ENCODE measurements at places on chromosomes 6 and 20.
A peak's percentile ranks its signal among the peaks of the same experiment; 100 is the strongest.

- no peak for DNase-seq
Measured at GRCh38 chr6:132648828-132649227, 10.2 kb downstream of the TAAR1 start.

GRCh38 chr6:141562186-141562811 lies 570.4 kb upstream of the GJE1 start:
- DNase-seq, result no peak

- no peak for DNase-seq
Measured at GRCh38 chr20:57589123-57589727, 28.3 kb downstream of the PCK1 start.

DNA sequence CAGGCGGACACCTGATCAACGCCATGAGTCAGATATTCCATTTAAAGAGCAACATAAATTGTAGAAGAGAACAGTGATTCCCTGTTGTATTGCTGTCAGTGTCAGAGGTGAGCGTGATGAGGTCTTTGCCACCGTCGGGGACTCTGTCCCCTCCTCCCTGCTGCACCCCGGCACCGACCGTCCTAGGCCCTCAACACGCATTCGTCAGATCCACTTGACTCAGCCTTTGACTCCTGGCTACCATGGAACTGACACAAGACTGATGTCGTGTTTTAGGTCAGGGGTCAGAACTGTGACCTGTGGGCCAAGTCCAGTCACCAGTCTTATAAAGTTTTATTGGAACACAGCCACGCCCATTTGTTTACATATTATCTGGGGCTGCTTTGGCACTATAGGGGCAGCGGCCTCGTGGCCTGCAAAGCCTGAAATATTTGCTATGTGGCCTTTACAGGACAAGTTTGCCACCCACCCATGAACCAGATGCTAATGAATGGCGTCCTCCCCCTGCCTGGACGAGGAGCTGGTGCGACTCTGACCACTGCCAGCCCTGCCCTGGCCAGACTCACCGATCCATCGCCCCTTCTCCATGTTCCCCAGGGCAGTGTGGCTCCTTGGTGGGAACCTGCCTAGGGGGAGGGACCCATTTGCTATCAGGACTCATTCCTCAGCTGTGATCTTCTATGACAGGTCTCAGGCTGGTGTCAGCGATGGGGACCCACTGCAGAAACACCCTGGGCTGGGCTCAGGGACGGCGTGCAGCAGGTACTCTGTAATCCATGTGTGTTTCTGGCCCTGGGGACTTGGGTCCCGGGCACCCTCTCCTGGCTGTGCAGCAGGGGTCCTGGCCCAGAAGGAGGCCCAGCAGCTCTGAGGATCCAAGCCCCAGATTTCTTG lies 37.5 kb upstream of the PHACTR3 start:
- DNase-seq, result peak; percentile 59

DNA sequence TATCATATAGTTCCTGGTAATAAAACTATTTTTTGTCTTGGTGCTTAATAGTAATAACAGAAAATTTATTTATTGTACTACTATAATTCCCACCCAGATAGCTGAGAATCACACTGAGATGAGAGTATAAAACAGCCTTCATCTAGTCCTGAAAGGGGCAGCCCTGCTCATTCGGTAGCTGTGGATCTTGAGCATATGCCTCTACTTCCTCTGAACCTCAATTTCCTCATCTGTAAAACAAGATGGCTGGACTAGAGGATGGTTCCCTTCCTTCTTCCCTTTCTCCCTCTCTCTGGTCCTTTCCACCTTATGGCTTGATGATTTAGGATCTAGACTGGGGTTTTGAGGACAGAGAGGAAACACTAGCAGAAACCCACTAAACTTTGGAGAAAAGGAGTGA lies 15.0 kb downstream of the FKBP5 start:
- DNase-seq, result no peak

DNA sequence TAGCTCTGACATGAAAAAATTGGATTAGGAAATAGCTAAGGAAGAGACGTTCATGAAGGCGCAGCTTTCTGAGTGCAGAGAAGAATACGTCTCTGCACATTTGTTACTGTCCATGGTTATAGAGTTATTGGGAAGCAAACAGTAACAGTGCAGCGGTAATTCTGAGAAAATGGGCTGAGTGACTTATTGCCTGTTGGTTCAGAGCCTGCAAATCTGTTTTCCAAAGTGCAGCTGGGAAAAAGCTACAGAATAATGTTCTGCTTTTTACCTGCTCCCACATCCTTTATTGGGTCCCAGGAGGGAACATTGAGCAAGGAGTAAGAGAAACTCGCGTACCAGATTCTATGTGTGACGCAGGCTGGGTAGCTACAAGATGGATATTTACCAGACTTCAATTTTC lies 160.2 kb downstream of the BTBD3 start:
- DNase-seq, result no peak

GRCh38 chr6:137219664-137220252 lies 573 bp upstream of the IFNGR1 start:
- no peak for DNase-seq

GRCh38 chr20:57619051-57619831 lies 985 bp downstream of the ZBP1 start:
- DNase-seq, result no peak

DNA sequence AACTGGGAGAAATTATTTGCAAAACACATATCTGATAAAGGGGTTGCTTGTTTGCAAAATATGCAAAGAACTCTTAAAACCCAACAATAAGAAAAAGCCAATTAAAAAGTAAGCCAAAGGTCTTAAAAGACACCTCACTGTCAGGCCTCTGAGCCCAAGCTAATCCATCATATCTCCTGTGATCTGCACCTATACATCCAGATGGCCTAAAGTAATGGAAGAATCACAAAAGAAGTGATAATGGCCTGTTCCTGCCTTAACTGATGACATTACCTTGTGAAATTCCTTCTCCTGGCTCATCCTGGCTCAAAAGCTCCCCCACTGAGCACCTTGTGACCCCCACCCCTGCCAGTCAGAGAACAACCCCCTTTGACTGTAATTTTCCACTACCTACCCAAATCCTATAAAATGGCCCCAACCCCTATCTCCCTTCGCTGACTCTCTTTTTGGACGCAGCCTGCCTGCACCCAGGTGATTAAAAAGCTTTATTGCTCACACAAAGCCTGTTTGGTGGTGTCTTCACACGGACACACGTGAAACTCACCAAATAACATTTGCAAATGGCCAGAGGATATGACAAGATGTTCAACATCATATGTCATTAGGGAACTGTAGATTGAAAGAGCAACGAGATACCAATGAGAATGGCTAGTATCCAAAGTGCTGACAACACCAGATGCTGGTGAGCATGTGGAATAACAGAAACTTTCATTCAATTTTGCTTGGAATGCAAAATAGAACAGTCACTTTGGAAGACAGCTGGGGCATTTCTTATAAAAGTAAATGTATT lies 565.0 kb upstream of the ADGRB3 start:
- no peak for DNase-seq

- DNase-seq, result no peak
Measured at GRCh38 chr6:135871296-135871695, 19.8 kb downstream of the PDE7B start.

GRCh38 chr6:13398421-13398994 lies 70.2 kb upstream of the TBC1D7 start:
- DNase-seq, result no peak

- no peak for DNase-seq
Measured at GRCh38 chr6:69593706-69594105, 203.1 kb downstream of the LMBRD1 start.

GRCh38 chr20:15930311-15931305 lies 642.6 kb downstream of the KIF16B start:
- no peak for DNase-seq

- DNase-seq, result no peak
Measured at GRCh38 chr6:12289365-12289919, 719 bp upstream of the EDN1 start.

- peak; percentile 90 for DNase-seq
Measured at GRCh38 chr6:144284783-144285547, at the start of gene UTRN. UTRN (plus strand) TSS chr6:144285335; CDS start chr6:144291829, 6,494 bp downstream.
